ENCODE measurements at places on chromosomes 3 and 15.

GRCh38 chr3:197366301-197367044, 68.1 kb upstream of the DLG1 start:
- no peaks in the 10 kb centered on the region for H3K4me1 ChIP-seq
- no peak for DNase-seq
- no peak overlapping the region for H3K27ac ChIP-seq
- peaks cover 20% of the 10 kb centered on the region for H3K27me3 ChIP-seq
- no peaks in the 10 kb centered on the region for H3K36me3 ChIP-seq
- H3K4me3 ChIP-seq, result no peak overlapping the region

DNA sequence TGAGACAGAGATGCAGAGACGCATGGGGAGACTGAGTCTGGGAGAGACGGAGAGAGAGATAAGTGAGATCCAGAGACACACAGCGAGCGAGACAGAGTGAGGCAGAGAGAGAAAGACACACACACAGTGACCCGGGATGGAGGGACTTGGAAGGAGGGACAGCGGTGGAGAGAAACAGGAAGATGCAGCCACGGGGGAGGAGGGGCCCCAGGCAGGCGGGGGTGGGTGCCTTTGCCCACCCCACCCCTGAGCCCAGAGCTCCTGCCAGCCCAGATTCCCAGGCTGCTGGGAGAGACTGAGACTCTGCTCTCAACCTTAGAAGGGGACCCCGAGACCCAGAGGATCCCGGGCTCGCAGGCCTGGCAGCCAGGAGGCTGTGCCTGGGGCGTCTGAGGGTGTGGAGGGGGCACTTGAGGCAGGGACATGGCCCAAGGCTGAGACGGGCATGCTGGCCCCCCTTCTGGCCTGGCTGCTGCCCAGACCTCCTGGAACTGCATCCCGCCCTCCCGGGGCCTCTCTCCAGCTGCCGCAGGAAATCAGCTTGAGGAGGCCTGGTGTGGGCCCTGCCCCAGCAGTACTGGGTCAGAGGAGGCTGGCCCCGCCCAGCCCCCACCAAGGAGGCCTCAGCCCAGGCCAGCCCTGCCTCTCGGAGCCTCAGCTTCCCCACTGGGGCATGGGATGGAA, 18.1 kb downstream of the H1-8 start:
- H3K4me3 ChIP-seq, result no peak overlapping the region
- DNase-seq, result no peak
- H3K4me1 ChIP-seq, result peaks cover 4% of the 10 kb centered on the region
- peaks cover 1% of the 10 kb centered on the region for H3K36me3 ChIP-seq
- no peaks in the 10 kb centered on the region for H3K27me3 ChIP-seq

GRCh38 chr3:109114746-109115145, 3.2 kb downstream of the MORC1 start:
- no peak overlapping the region for H3K4me3 ChIP-seq
- DNase-seq, result no peak
- H3K4me1 ChIP-seq, result no peaks in the 10 kb centered on the region
- H3K27me3 ChIP-seq, result peaks cover 4% of the 10 kb centered on the region

DNA sequence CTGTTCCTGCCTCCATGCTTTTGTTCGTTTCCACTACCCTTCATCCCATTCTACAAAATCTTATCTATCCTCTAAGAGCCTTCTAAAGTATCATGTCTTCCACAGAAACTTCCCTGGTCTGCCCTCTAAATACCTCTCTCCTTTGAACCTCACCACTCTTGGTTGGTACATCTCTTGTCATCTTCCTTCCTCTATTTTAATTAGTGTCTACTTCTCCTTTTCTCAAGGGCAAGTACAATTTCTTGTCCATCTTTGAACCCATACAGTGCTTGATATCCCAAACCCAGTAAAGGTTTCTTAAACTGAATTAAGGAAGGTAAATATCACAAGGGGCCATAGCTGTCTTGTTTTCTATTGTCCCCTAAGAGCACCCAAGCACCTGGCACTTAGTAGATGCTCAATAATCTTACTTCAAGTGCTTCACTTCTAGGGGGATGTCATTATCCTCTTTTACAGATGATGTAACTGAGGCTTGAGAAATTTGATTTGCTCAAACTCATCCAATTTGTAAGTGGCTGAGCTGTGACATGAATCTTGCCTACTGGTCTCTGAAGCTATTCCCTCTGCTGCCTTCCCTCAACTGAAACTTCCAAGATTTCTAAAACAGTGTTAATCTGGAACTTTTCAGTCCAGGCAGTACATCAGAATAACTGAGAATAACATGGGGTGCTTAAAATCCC, 2.6 kb upstream of the DAPK2 start:
- H3K36me3 ChIP-seq, result no peaks in the 10 kb centered on the region
- peak overlapping the region; percentile 19 for H3K27ac ChIP-seq
- no peak for DNase-seq
- peak overlapping the region; percentile 24 for H3K4me3 ChIP-seq

DNA sequence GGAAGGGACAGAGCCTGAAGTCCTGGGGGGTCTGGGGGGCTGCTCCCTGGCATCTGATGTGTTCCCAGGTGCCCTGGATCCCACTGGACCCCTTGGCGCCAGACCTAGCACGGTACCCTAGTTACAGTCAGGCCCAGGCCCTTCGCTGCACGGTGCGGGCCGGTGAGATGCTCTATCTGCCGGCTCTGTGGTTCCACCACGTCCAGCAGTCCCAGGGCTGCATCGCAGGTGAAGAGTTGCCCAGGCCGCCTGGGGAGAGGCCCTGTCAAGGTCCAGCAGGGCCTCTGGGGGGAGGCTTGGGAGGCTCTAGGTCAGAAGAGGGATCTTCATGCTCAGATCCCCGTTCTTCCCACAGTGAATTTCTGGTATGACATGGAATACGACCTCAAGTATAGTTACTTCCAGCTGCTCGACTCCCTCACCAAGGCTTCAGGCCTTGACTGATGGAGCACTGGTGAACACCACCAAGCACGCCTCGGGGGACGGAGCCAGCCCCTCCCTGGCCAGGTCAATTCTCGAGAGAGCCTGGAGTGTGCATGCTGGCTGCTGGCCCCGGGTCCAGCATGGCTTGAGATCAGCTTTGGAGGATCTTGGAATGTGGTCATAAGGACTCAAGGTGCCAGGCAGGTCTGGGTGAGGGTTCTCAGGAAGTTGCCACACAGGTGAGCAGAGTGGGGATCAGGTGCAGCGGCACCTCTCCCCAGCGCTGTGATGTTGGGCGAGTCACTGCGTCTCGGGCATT, 1.8 kb upstream of the PLA2G4B start:
- no peak overlapping the region for H3K4me3 ChIP-seq
- no peaks in the 10 kb centered on the region for H3K27me3 ChIP-seq
- DNase-seq, result no peak
- H3K27ac ChIP-seq, result no peak overlapping the region
- peaks cover 16% of the 10 kb centered on the region for H3K4me1 ChIP-seq
- H3K36me3 ChIP-seq, result peaks cover 9% of the 10 kb centered on the region

DNA sequence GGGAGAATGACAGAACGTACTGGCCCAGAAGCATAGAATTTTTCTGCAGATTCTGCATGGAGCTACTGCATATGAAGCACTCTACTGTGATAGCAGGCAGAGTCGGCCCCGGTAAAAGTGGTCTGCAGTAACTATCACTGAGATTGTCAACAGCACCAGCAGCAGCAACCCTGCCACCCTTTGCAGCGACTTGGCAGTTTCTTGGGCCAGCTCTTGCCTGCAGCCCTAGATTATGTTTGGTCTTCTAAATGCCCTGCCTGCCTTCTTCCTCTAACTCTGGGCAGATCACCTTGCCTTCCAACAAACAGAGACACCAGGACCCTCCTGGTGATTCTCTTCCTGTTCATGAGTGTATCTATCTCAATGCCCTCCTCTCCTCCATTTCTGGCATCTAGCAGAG, 129.1 kb upstream of the ABHD17C start:
- H3K27me3 ChIP-seq, result peaks cover 17% of the 10 kb centered on the region
- no peaks in the 10 kb centered on the region for H3K36me3 ChIP-seq
- peaks cover 2% of the 10 kb centered on the region for H3K4me1 ChIP-seq
- DNase-seq, result no peak
- H3K27ac ChIP-seq, result no peak overlapping the region

GRCh38 chr3:192366916-192367315, 360.4 kb downstream of the FGF12 start:
- no peak overlapping the region for H3K27ac ChIP-seq
- no peak overlapping the region for H3K4me3 ChIP-seq
- no peaks in the 10 kb centered on the region for H3K4me1 ChIP-seq
- H3K27me3 ChIP-seq, result peaks cover 3% of the 10 kb centered on the region
- no peak for DNase-seq

DNA sequence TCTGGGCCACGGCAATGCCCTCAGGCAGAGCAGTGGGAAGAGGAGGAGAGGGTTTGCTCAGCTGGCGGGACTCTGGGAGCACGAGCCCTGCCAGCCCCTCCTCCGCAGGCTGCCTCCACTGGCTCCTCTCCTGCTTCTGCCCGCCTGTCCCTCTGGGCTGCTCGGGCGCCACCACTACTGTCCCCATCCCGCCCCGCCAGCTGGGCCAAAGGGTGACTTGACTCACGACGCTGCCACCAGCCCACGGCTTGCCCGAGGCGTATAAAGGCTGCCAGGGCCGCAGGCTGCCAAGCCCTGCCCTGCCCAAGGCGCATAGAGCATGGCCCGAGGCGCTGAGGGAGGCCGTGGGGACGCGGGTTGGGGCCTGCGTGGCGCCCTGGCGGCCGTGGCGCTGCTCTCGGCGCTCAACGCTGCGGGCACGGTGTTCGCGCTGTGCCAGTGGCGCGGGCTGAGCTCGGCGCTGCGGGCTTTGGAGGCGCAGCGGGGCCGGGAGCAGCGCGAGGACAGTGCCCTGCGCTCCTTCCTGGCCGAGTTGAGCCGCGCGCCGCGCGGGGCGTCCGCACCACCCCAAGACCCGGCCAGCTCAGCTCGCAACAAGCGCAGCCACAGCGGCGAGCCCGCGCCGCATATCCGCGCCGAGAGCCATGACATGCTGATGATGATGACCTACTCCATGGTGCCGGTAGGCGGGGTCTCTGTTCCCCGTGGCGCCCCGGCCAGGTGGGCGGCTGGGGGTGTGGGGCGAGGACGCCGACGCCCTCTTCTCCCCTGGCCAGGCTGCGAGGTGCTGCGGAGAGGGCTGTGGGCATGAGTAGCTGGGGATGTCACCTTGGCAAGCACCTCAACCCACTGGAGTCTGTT, at the start of gene GLDN:
Gene GLDN, plus strand, starts transcription at position 290 of the 861 bp plus-strand sequence. Its CDS starts 30 bp downstream, at position 320.
- H3K27ac ChIP-seq, result no peak within 1 kb of the TSS
- H3K36me3 ChIP-seq, result no peaks in the 10 kb centered on the region
- peak within 1 kb of the TSS; percentile 32 for H3K4me3 ChIP-seq
- no peaks in the 10 kb centered on the region for H3K4me1 ChIP-seq

GRCh38 chr3:126119976-126120375, 36.1 kb upstream of the SLC41A3 start:
- H3K27ac ChIP-seq, result no peak overlapping the region
- peaks cover 17% of the 10 kb centered on the region for H3K27me3 ChIP-seq
- no peak for DNase-seq

DNA sequence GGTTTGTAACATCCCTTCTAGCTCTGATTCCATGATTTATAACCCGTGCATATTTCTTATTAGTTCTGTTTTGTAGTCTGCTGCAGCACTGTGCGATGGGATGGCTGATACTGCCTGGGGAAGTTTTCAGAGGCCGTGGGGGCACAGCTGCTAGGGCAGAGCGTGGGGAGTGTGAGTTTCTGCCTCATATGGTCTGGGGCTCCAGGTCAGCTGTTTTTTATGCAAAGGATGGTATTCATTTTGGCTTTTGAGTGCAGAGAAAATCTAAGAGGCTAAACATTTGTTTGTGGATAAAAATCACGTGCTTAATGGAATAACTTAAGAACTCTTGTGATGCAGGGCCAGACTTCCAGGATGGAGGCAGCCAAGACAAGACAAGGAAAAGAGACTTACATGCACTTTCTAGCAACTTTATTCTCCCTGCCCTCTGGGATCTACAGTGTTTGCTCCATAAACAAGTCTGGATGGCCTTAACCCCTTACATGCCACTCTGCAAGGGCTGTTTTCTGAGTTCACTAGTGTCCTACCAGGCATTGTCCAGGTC, 45.5 kb upstream of the CFAP161 start:
- H3K36me3 ChIP-seq, result peaks cover 2% of the 10 kb centered on the region
- peaks cover 12% of the 10 kb centered on the region for H3K27me3 ChIP-seq
- DNase-seq, result no peak
- H3K27ac ChIP-seq, result no peak overlapping the region
- no peak overlapping the region for H3K4me3 ChIP-seq
- peaks cover 2% of the 10 kb centered on the region for H3K4me1 ChIP-seq

DNA sequence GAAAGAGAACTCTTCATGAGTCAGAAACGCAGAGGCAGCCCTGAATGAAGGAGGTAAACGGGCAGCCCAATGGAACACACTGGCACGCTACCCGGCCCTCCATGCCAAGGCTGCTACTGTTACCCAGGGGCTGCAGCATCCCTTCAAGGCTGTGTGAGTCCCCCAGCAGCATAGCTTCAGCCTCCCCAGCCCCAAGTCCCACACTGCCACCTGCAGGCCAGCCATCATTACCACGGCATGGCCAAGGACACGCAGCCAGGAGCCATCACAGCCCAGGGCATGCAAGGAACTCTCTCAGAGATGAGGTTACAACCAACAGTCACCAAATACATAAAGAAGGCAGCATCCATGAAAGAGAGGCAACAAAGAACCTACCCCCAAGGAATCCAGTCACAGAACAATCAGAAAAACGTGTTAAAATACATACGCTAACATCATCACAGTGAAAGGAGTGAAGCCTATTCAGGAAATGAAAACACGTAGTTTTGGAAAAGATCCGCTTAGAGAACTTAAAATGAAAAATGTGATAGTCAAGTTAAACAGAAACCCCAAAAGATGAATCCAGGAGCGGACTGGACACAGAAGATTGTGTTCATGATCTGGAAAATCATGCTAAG, 22.4 kb downstream of the PLA2G4F start:
- peak; percentile 47 for DNase-seq
- H3K36me3 ChIP-seq, result no peaks in the 10 kb centered on the region
- no peak overlapping the region for H3K4me3 ChIP-seq
- peaks cover 27% of the 10 kb centered on the region for H3K27me3 ChIP-seq

DNA sequence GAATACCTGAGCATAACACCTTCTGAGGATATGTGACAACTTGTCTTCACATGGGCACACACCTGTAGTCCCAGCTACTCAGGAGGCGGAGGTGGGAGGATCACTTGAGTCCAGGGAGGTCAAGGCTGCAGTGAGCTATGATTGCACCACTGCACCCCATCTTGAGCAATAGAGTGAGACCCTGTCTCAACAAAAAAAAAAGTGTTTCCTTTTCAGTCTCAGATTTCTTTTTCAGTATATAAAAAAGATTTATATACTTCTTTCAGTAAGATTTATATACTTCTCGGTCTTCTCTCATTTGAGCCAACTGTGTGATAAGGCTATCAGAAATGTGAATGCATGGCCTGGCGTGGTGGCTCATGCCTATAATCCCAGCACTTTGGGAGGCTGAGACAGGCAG, 84.9 kb upstream of the SKOR1 start:
- no peak overlapping the region for H3K4me3 ChIP-seq
- peaks cover 5% of the 10 kb centered on the region for H3K4me1 ChIP-seq
- H3K27me3 ChIP-seq, result no peaks in the 10 kb centered on the region
- no peak overlapping the region for H3K27ac ChIP-seq
- DNase-seq, result no peak
- peaks cover 8% of the 10 kb centered on the region for H3K36me3 ChIP-seq

- no peak overlapping the region for H3K4me3 ChIP-seq
- no peak for DNase-seq
- no peak overlapping the region for H3K27ac ChIP-seq
Measured at GRCh38 chr3:16303037-16303575, 38.1 kb downstream of the OXNAD1 start.
